ENCODE measurements at places on chromosomes 1 and 21. TPM values are rescaled to one million over a fixed set of nuclear protein-coding genes. Genes with fewer than 3 reads are reported as not detected.

Gene KCNJ6
- total RNA-seq, result 0.24 TPM

Gene HCRTR1
- total RNA-seq, result not detected

Gene IFNLR1
- not detected for total RNA-seq

DNA sequence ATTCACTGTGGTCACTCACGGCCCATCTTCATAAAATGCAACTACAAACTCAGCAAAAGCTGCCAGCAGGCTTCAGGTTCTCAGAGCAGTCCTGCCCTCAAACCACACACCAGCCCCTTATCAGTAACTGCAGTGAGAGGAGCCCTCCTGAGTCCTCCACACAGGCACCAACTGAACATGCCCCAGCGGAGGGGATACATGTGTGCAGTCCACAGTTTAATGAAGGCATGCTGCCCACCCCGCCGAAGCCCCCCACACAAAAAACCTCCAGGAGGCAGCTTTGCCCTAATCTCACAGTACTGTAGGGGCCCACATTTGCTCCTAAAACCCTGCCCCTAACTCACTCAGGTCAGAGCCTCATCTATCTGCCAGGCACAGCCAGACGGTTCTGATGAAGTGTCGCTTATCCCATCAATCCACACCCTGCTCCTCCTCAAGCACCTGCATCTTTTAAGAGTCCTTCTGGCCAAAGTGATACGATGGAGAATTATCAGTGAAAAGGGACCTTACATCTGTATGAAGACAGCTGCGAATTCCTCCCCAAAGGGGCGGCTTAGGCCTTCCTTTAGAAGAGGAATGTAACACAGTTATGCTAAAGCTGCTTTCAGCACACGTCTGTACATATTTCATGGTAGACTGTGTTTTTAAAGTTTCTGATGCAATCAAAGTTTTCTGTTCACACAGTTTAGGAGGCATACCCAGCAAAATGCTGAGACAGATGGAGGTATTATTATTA is 3.5 kb downstream of the ABCB10 start:
- DNase-seq, result no peak

DNA sequence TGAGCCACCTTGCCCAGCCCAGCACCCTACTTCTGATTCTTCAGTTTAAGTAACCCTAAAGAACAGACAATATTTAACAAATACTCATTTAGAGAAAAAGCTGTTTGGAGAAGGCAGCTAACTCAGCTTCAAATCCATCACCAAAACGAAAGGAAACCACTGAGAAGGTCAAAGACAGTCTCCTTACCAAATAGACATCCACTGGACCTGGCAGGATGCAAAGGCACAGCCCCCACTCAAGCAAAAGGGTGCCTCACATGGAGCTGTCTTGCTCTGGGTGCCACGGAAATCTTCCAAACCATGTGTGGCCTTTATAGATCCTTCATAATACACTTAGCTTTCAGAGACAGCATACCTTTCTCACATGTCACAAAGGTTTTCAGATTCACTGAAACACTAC is 165.5 kb downstream of the RERE start:
- DNase-seq, result no peak

- DNase-seq, result no peak
These were observed 70.4 kb upstream of the HMCN1 start for GRCh38 chr1:185663771-185664296.

DNA sequence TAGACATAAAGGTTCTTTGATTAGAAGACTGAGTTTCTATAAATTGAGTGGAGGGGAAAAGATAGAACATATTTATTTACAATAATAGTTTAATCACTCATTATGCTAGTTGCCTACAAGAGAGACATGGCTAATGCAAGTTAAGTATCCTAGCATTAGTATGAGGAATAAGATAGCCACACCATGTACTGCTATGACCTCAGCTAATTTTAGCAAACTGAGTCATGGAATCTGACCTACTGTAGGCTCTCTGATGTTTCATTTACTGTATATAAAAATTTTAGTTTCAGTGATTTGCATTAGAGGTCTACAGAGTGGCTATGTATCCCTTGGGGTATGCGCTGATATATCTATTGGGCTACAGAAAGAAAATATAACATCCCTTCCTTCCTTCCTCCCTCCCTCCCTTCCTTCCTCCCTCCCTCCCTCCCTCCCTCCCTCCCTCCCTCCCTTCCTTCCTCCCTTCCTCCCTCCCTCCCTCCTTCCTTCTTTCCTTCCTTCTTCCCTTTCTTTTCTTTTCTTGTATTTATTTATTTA is 5.8 kb downstream of the AGL start:
- no peak for DNase-seq

All from SJSA1 (cell line).